ENCODE measurements at places on chromosomes 6 and 20.

DNA sequence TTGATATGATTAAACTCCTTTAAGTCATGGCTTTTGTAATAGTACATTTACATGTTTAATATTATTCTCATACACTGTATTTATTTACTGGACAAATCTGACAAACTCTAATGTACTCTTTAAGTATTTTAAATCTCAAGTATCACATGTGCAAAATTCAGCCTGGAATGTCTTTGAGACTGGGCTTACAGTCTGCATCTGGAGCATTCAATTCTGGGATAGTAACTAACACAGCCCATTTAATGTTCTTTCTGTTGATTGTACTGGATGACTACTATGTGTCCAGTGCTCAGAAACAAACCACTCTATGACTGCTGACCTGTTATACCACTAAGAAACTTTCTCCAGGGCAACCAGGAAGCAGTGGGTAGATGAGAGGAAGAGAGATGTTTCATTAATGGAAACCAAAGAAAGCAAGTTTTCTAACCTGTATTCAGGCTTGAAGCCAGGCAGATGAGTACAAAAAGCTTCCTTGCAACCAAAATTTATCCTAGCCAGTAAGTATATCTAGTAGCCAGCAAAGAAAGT lies 26.8 kb downstream of the FBXL4 start:
- DNase-seq: no peak

DNA sequence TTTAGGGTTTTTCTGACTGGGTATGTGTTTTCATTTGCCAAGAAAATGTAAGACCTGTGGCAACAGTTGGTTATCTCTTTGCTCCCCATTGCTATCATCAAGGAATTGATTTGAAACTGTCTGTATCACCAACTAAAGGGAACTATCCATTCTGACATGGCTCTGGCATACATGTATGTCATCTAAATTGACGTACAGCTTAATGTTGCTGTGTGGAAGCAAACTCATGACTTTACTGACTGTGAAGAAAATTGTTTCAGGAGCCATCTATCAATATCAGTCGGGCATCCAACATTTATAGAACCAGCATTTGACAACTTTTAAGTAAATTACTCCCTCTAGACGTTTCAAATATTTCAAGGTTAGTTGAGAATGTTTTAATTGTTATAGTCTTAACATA lies 555.8 kb upstream of the EPHA7 start:
- no peak for DNase-seq

DNA sequence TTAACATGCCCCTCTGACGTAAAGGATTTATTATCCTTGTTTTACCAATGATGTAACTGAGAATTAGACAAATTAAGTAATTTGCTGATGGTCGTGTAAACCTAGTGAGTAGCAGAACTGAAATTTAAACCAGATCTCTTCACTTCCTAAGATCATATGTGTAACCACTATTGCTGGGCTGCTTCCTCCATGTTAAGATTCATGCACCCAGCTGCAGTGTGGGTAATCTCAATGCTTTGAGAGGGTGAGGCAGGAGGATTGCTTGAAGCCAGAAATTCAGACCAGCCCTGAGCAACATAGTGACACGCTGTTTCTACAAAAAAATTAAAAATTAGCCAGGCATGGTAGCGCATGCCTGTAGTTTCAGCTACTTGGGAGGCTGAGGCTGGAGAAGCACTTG lies 97.9 kb downstream of the L3MBTL3 start:
- DNase-seq: no peak

DNA sequence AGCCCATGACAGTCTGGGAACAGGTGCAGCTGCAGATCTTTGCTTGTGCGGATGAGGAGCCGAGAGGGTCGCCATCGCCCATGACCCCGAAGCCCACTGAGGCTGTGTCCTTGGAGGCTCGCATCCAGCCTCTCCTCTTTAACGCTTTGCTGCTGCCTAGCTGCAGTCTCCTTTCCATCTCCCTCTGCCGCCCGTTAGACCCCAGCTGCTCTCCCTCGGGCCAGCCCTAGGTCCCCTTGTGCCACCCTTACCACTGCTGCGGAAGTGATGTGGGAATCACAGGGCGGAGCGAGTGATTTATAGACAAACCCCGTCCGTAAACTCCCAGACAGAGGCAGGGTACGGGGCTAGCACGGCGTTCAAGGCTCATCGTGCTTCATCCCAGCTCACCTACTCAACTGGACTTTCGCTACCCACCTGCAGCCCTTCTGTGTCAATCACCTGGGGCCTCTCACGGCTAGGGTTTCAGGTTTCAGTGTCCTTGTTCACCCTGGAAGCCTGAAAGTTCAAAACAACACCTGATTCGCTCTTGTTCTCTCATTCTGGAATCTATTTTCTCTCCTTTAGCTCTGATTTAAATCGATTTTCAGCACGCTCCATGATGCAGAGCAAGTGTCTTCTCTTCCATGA lies 76.1 kb downstream of the PAX1 start:
- no peak for DNase-seq

DNA sequence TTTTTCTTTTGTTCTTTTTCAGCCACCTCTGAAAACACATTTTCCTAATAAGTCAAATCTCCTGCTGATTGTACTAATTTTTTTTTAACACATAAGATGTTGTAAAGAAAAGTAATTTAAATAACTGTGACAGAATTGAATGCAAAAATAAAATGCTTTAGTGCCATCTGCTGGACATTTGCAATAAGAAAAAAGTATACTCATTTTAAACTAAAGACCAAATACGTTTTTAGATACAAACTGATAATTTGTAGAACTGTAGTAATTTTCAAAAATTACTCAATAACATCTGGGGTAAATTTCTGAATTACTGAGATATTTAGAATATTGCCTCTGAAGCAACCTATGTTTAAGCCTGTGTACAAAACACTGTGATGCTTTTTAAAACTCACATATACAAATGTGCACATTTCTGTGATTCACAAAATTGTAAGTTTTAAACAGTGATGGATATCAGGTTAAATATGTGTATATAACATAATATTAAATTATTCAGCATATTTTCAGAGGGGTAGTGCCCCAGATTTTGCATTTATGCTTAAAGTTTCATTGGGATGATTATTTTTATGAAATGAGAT lies 198.7 kb downstream of the RIMS1 start:
- peak; percentile 35 for DNase-seq

- DNase-seq: no peak
Measured at GRCh38 chr6:138787138-138787537, 8.7 kb upstream of the ECT2L start.

Measured in muscle of arm (tissue), 14 donors.